Activated CD4-positive, alpha-beta T cell treated with anti-CD3 and anti-CD28 coated beads, Interleukin-2, Interleukin-4, amounts not matched to agents 100 ng/mL and 50 ng/mL, durations not matched to agents 16 hours and 8 hours (primary cell): ENCODE measurements at places on chromosomes 5 and 9.
A peak's percentile ranks its signal among the peaks of the same experiment; 100 is the strongest.

DNA sequence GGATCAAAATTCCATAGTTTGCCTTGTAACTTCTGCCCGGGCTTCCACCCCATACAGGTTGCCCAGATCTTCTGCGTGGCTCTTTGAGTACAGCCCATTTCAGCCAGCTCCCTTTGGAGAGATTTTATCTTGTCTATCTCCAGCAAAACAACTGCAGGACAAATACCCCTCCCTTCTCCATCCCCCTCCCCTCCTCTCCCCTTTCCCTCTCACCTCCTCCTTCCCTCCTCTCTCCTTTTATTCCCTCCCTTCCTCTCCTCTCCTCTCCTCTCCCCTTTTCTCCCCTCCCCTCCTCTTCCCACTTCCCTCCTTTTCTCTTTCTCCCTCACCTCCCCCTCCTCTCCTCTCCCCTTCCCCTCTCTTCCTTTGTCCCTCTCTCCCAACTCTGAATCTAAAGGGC lies 58.2 kb downstream of the COL15A1 start:
- DNase-seq, result no peak

DNA sequence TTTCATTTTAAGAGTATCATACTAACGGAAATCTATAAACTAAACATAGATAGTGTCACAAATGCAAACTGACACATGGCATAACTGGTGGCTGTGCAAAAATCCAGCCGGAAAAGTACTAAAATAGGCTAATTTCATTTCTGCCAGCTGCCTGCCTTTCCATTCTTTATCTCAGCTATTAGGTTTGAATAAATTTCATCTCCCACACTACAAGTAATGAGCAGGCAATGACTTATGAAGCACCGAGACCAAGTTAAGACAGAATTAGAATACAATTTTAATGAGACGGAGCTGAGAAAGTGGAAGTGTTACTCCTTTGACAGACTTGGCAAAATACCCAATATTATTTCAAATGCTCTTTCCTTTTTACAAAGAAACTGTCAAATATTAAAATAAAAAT lies 258.8 kb upstream of the ZNF608 start:
- DNase-seq, result no peak

DNA sequence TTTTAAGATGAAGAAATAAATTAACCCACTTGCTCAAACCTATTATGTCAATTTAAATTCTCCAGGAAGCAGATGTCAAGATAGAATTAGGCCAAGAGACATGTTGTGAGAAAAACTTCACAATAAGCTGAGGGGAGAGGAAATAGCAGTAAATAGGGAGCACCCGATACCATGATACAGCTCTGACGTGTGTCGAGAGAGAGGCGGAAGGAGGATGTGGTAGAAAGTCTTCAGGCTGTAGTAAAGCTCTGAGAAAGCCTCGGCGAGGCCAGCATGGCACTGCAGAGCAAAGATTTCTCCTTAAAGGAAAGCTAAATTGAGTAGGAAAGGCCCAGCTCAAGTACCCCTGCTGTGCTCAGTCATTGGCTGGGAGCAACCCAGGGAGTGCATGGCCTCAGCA lies 6.0 kb upstream of the PUM3 start:
- DNase-seq, result no peak

DNA sequence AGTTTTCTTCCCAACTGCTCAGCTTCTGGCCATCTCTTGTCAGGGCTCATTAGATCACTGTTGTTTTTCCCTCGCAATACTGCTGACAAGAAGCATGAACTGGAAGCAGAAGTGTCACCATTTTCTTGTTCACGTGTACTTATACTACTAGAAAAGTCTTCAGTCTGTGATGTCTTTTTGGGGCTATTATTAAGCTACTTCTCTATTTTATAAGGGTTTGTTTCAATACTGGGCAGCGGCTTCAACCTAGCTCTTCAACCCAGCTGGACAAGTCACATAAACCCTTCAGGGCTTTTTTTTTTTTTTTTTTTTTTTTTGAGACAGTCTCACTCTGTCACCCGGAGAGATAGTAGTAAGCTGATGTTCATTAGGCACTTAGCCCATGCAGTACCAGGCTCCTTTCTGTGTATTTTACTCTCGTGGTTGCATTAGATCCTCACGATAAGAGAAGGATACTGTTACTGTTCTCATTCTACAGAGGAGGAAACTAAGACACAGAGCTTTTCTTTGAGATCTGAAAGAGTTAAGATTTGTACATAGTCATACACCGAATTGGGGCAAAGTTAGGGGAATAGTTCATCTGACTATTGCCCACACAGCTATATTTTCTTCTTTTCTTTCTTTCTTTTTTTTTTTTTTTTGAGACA lies 20.5 kb downstream of the RAPGEF1 start:
- DNase-seq, result no peak

DNA sequence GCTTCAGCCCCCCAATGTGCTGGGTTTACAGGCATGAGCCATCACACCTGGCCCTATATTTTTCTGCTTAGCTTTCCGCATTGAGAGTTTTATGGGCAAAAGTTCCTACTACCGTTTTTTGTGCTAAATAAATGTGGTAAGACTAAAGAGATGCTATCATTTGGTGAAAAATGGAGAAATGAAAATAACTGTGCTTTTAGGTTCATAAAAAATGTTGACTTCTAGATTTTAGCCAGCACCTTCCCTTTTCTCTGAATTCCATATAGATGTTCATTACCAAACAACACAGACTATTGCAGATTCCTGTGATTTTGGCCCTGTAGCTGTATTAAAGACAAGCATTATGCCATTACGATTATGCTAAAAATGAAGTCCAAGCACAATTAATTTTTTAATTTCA lies 72.0 kb upstream of the CTSL start:
- DNase-seq, result no peak

- DNase-seq, result no peak
Observed at GRCh38 chr5:172707285-172708182, 63.5 kb downstream of the DUSP1 start.

GRCh38 chr5:164672205-164672604 lies 1166.8 kb downstream of the MAT2B start:
- no peak for DNase-seq

DNA sequence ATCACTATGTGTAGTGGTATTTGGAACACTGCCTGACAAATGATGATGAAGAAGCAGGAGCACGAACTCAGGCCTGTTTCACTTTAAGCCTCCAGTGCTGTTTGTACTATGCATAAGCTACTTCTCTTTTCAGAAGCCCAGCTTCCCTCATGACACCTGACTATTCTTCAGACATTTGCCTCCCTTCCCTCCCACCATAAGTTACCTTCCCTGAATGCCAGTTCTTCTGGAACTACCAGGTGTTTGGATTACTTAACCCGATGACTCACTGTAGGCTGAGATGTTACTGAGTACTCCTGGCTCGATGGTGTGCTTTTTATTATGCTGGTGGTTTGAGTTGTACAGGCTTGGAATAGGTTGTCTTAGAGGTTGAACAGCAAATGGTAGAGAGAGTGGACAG lies 180.0 kb downstream of the SPATA31D1 start:
- DNase-seq, result no peak

- peak; percentile 1 for DNase-seq
Observed at GRCh38 chr9:1366276-1366675, 316.1 kb downstream of the DMRT2 start.

- peak; percentile 18 for DNase-seq
Observed at GRCh38 chr5:154309805-154310204, 119.3 kb downstream of the GALNT10 start.

- peak; percentile 64 for DNase-seq
Observed at GRCh38 chr9:114989600-114990410, 59.4 kb upstream of the TNFSF8 start.

DNA sequence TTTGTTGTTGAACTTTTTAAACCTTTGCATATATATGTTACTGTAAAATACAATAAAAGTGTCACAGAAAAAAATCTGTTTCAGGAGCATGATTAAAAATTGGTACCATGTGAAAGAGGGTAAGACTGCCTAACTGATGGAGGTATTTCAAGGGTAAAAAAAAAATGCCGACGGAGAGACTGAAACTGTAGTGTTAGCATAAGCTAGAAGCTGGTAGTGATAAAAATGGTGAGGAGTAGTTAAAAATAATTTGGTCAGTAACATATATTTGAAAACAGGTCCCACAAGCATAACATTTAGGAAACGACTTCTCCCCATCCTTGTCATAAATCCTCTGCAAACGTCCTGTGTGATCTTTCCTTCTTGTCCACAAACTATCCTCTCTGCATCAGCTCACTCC lies 64.7 kb downstream of the MEF2C start:
- no peak for DNase-seq

DNA sequence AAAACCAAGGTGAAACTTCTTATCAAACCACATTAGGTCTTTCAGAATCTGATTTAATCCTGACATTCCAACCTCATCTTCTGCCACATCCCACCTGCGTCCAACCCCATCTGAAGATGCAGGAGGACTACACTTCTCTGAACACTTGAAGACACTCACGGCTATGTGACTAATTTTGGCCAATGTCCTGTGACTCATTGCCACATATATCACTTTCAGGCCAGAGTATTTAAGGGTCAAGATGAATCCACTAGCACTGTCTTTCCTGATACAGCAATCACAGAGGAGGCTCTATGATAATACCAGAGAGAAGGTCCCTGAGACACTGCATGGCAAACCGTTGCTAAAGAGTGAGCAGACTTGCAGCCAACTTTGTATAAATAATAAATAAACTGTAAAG lies 323.4 kb downstream of the NR2F1-AS1 start:
- DNase-seq, result no peak

DNA sequence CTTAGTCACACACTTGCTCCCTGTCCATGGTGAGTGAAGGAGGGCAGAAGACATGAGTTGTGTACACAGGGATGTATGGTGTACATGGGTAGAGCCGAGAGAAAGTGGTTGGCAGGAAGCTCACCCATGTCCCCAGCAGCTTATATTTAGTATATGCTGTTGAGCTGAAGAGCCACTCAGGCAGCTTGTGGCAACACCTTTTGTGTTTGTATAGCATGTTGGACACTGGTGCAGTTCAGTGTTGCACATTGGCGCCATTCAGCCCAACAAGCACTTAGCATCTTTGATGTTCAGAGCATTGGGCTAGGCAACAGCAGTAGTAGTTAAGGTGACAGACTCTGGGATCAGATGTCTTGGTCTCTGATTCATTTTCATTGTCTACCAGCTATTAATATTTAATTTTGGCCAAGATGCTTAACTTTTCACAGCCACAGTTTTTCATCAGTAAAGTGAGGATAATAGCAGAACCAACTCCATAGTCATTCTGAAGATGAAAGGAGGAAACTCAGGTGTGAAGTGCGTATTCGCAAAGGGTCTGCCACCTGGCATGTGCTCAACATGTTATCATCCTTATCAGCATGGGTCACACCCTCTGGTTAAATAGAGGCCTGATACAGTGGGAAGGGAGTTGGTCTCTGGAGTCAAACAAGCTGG lies 184.8 kb downstream of the NR3C1 start:
- no peak for DNase-seq

- DNase-seq, result no peak
Observed at GRCh38 chr5:172700365-172701290, 59.6 kb downstream of the NEURL1B start.

GRCh38 chr9:75239176-75239575 lies 150.9 kb downstream of the OSTF1 start:
- DNase-seq, result no peak

GRCh38 chr9:26682796-26683496 lies 209.7 kb downstream of the CAAP1 start:
- DNase-seq, result no peak

DNA sequence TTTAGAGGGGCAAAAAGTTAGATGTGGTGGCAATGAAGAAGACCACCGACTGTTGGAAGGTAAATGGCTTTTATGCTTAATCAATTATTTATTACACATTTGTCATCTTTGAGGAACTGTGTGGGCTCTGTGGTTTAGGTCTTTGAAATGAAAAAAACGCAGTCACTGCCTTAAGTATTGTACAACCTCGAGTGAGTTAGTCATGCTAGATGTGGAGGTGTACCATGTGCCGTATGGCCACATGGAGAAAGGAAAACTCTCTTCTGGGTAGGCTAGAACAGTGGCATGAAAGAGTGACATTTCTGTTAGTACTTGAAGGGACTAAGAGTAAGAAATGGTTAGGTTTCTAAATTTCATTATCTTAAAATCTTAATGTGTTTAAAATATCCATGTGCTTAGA lies 166.1 kb downstream of the HACD4 start:
- DNase-seq, result no peak

DNA sequence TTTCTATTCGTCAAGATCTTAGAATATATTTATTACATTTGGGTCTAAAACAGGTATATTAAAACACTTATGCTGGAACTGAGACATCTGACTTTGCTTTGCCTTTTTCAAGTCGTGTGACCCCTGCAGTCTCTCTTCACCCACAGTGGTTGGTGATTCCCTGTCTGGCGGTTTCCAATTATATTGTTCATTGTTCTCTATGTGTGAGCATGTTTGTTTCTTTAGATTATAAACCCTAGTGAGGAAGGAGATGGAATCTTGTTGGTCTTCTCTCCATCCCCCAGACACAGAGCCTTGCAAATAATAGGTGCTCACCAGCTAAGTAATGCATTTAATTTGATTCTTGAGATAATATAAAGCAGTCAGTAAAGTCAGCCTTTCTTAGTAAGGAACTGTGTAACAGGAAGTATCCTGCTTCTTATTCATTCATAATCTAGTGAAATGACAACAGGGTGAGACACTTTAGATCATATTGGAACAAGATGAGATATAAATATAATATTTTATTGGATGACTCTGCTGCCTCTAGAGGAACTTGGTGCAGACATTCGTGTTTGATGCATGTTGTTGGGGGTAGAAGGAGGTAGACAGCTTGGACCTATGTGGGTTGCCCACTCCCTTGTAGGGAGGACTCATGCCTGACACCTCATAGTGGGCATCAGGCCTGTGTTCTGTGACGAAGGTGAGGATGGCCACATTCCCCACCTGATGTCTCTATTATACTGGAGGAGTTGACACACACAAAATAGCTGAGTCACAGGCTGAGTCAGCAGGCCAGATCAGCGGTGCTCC lies 88.1 kb downstream of the FGF1 start:
- DNase-seq, result peak; percentile 45

DNA sequence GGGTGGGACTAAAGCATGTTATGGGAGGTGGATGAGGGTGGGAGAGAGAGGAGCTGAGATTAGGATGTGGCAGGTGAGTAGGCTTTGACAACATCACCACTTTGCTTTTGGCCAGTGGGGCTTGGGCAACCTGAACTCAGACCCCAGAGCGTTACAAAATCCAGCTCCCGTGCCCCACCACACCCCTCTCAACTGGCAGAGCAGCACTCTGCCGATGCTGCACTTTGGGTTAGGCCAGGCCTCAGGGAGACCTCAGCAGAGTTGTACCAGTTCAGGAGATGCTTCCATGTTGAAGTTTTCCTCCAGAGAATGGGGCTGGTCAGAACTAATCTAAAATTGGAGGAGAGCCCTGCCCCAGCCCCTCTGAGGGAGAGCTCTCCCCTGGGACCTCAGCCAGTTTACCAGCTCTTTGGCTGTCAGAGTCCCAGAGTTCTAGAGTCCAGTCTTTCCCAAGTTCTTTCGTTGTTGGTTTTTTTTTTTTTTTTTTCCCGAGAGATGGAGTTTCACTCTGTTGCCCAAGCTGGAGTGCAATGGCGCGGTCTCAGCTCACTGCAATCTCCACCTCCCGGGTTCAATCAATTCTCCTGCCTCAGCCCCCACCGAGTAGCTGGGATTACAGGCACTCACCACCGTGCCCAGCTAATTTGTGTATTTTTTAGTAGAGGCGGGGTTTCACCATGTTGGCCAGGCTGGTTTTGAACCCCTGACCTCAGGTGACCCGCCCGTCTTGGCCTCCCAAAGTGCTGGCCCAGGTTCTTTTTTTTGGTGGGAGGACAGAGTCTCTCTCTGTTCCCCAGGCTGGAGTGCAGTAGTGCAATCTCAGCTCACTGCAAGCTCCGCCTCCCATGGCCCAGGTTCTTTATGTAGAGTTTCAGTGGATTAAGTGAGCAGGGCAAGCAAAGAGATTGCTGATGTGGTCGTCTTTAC lies 17.8 kb downstream of the NUDT2 start:
- no peak for DNase-seq

GRCh38 chr5:59390989-59391388 lies 502.5 kb downstream of the PDE4D start:
- DNase-seq, result no peak
